ENCODE measurements at places on chromosomes 1 and 21.
A peak's percentile ranks its signal among the peaks of the same experiment; 100 is the strongest.

- peak; percentile 48 for DNase-seq
These were observed at the start of gene CD34 for GRCh38 chr1:207910591-207911354. CD34 (minus strand) TSS chr1:207911125; CDS start chr1:207911080, 45 bp downstream.

DNA sequence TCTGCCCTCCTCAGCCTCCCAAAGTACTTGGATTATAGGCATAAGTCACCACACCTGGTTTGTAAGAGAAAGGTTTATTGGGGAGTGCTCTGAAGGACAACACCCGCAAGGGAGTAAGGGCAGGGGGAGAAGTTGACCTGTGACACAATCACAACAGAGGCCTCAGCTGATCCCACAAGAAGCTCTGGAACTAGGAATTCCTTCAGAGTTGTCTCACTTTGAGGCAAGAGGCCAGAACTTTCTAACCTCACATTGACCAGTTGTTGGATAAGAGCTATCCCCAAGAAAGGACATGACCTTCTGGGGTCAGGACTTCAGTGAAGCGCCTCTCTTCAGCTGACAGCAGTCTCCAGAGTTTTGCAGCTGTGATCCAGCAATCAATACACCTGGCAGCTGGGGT lies 27.4 kb upstream of the RC3H1 start:
- no peak for DNase-seq

DNA sequence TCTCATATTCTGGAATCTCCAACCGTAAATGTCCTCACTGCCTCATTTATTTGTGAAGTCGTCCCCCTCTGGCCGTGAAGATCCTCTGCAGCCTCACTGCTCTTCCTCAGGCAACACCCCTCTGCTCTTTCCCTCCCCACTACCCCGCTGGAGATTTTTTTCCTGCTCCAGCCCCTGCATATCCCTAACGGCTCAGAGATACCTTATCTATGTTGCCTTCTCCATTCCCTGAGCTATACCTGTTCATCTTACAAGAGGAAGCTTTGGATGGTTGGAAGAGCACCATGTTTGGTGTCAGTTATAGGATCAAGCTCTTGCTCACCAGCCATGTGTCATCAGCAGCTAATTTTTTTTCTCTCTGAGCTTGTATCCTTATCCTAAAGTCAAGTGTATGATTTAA lies 26.4 kb downstream of the LRRC8B start:
- no peak for DNase-seq

DNA sequence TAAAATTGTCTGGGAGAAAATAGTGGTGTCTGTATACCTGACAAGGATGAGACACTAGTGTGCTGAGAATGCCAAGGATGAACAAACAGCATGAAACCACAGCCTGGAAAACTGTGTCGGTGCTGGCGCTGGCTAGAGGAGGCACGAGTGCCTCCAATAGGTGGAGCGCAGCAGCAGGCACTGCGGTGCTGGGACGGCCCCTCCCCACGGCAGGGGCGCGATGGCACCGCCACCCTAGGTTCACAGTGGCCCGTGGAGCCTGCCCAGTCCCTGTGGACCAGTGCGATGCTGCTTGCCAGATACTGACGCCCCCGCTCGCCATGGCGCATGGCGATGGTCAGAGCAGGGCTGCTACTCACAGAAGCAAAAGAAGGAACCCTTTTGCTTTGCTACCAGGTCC lies 6.8 kb downstream of the CFAP410 start:
- no peak for DNase-seq

- DNase-seq, result no peak
These were observed 322.6 kb downstream of the LTN1 start for GRCh38 chr21:28669971-28670653.

- no peak for DNase-seq
These were observed 88.4 kb downstream of the SDCCAG8 start for GRCh38 chr1:243343970-243344937.

DNA sequence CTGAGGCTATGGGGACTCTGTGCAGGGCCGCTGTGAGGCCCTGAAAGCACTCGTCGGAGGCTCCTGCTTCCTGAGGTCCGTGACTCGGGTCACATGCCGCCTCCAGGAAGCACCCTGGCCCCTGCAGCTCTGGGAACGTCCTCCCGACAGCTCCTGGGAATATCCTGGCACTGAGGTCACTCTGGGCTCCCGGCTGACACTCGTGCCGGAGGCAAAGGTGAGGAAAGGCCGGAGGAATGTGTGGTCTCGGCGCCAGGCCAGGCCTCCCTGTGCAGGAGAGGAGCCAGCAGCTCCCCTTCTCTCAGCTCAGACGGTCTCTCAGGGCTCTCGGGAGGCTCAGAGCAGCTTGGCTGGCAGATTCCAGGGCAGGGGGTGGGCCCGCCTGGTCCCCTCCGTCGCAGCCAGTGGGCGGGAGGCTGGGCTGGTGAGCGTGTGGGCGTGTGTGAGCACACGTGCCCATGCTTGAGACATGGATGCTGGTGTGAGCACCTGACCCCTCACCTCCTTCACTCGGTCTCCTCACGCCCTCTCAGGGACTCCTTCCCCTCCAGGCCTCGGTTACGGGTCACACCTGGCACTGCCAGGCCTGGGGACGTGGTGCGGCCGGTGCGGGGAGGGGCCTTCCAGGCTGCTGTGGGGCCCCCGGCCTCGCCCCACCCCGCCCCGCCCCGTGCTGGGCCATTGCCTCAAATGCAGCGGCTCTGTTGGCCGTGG lies 5.5 kb upstream of the RNF223 start:
- peak; percentile 72 for DNase-seq

- no peak for DNase-seq
These were observed 56.3 kb downstream of the GIPC2 start for GRCh38 chr1:78102082-78102481.

DNA sequence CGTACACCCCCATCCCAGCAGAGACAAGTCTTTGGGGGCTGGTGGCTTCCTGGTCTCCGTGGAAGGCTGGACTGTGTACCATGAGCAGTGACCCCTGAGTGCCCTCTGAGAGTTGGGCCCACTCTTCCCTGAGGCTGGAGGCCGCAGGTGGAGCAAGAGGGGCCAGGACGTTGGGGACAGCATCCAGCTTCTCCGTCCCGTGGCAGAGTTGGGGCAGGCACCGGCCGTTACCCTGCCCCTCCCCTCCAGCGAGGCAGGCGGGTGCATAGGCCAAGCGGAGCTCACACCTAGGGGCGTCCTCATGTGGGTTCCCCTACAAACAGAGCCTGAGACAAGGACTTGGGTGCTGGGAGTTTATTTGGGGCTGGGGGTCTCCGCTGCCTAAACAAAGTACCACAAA lies 14.0 kb downstream of the GABRD start:
- DNase-seq, result no peak

DNA sequence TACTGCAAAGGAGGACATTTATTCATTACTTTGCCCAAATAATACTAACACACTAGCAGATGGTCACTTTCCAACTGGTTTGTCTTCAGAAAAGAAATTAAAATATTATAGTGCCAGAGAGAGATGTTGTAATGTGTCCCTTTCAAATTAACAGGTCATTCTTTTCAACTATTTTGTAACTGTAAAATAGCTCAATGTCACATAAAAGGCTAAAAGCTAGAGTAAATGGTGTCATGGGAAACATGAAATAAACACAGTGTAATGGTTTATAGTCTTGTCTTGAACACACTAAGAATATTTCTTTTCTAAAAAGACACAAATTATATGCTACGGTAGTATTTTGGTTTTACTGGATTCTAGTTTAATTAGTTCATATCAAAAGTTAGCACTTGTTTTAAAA lies 77.8 kb downstream of the ADGRL2 start:
- DNase-seq, result no peak

DNA sequence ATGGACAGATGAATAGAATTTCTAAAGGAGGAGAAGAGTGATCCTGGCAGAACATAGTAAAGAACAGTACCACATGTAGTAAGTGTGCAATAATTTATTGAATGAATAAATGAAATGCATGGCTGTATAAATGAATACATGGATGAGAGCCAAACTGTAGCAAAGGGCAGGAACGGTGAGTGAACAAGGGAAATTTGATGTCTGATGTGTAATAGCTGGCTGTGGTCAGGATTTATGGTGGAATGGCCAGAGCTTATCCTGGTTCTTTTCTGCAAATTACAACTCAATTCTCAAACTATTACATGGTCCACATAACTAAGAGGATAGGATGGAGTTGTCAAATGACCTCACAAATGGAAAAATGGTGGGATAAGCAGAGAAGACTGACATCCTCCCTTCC lies 43.2 kb upstream of the ARHGAP29 start:
- DNase-seq, result no peak

DNA sequence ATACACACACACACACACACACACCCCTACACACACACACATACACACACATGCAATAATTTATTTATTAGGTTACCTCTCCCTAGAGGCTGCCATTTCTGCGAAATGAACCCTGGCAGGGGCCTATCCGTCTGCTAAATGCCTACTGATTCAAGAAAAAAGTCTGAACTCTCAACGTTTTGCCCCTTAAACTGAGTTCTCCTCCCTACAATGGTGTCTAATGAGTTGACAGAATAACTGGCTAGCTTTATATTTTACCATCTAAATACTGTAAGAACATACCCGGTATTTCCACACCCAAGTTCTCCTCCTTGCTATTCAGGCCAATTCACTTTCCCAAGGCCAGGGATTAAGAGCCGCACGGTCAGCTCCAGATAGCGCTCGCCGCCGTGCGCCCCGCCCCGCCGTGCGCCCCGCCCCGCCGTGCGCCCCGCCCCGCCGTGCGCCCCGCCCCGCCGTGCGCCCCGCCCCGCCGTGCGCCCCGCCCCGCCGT lies 339 bp upstream of the RNPC3 start:
- DNase-seq, result no peak

GRCh38 chr1:184945029-184945428 lies 29.3 kb downstream of the NIBAN1 start:
- DNase-seq, result no peak

GRCh38 chr21:26684889-26685288 lies 111.8 kb upstream of the CYYR1 start:
- DNase-seq, result no peak

GRCh38 chr1:64518692-64519481 lies 49.0 kb downstream of the CACHD1 start:
- no peak for DNase-seq

DNA sequence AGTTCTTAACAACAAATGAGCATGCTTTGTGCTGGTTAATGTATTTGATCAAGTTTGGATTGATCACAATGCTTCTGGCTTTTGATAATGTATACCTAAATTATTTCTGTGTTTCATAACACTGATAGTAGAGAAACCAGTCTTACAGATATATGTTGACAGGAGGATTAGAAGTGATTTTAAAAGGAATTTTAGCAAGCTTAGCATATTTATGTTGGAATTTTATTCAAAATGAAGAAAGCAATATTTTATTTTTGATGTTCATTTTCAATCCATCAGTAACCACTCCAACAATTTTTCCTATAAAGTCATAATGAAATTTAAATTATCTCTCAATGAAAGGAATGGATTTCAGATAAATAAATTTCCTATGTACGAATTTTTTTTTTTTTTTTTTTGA lies 291.8 kb downstream of the HHIPL2 start:
- DNase-seq, result no peak

GRCh38 chr1:157948312-157949073 lies 45.0 kb upstream of the KIRREL1 start:
- DNase-seq, result peak; percentile 29

GRCh38 chr21:21666689-21667088 lies 668.5 kb downstream of the NCAM2 start:
- DNase-seq, result no peak

DNA sequence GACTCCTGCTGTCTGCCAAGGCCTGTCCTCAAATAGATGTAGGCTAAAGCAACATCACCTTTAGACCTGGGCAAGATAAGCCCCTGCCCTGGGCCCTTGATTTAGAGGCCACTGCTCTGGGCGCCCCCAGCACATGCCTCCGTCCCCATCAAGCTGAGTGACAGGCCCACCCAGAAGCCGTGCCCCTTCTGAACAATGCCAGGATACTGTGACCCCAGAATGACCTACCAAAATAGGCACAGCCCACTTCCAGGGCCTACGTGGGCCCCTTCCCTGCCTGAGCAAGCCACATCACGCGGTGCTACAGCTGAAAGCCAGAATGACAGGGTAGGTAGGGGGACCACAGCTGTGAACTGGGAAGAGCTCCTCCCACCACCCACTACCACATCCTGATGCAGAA lies 24.7 kb upstream of the BECN2 start:
- DNase-seq, result no peak

- DNase-seq, result no peak
These were observed 82.8 kb downstream of the TGFBR3 start for GRCh38 chr1:91803123-91803522.

- no peak for DNase-seq
These were observed 47.9 kb downstream of the ELF3 start for GRCh38 chr1:202058001-202058908.

DNA sequence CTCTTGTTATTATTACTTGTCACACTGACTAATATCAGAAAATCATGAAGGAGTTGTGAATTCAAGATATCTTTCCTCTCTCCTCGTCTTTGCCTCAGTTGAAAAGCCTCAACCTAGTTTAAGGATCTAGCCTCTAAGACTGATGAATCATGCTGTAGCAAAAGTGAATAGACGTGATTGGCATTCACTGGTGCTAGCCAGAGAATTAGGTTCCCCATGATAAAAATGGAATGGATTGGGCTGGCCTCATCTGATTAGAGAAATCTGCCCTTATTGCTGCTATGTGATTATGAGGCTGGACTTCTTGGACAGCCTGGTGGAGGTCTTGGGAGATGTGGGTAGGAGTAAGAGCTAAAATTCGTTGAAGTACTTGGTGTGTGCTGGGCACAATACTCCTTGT lies 208.2 kb downstream of the BACH1 start:
- no peak for DNase-seq

- peak; percentile 85 for DNase-seq
These were observed at the start of gene IRF2BP2 for GRCh38 chr1:234610061-234610665. IRF2BP2 (minus strand) TSS chr1:234610178; CDS start chr1:234609494, 684 bp downstream.

- peak; percentile 82 for DNase-seq
These were observed at the start of gene KCNA2 for GRCh38 chr1:110605901-110606656. KCNA2 (minus strand) TSS chr1:110606358; CDS start chr1:110604782, 1,576 bp downstream.

DNA sequence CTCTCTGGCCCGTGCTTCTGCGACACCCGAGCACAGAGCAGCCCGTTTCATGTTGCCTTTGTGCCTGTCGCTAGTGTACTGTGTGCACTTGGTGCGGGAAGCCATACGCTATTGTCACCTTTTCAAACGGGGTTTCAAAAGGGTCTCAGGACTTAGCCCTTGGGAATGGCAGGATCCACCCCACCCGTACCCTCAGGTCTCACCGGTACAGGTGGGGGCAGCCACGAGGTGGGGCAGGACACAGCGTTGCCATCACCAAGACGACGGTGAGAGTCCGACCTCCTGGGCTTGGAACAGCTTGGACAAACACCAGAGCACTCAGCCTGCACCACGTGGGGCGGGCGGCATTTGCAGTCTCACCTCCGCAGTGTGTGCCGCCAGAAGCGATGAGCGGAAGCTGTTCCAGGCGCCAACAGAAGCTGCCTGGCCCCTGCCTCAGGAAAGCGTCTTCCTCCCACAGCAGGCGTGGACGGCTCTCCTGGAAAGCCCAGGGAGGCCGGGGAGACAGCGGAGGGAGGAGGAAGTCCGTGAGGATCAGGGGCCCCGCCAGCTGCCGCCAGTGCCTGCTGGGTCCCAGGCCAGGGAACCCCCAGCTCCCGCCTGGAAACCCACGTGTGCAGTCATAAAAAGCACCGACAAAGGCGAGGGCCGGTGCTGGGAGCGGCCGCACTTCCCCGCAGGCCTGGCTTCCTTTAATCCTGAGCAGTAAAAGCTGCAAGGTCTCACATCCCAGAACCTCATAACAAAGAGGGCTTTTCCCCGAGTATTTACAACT lies 131.3 kb upstream of the ARHGEF16 start:
- no peak for DNase-seq

GRCh38 chr1:19455353-19455752 lies 30.0 kb downstream of the CAPZB start:
- DNase-seq, result no peak
